ENCODE measurements at places on chromosomes 5 and 9.

DNA sequence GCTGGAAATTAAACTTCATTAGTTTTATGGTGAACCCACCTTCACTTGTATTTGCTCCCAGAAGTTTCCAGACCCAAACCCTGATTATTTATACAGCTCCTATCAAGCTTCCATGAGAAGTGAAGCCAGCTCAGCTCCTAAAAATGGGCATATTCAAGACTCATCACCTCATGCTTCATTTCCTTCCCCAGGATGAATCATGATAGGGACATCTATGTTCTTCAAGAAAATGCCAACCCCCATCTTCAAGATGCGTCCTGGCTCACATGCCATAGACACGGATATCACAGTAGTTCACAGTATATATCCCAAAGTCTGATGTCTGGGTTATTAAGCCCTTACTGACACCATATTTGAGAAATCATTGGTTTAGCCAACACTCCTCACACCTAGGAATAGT lies 217.6 kb downstream of the NPR3 start:
- no peak for DNase-seq

DNA sequence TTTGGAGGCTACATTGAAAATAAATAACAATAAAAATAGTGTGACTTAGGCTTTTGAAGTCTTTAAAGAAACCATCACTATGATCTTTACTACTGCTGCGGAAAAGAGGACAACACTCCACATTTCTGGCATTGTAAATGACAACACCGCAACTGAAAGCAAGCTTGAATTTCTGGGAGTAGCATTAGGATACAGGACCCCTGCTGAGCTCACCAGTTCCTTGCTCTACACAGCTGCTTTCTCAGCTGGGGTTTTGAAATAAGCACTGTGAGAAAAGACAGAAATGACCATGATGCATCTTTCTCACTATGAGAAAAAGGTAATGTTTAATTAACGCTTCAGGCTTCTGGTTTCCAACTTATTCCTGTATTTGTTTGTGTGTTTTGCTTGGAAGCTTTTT lies 168.0 kb downstream of the TAF11L14 start:
- DNase-seq = peak; percentile 57

DNA sequence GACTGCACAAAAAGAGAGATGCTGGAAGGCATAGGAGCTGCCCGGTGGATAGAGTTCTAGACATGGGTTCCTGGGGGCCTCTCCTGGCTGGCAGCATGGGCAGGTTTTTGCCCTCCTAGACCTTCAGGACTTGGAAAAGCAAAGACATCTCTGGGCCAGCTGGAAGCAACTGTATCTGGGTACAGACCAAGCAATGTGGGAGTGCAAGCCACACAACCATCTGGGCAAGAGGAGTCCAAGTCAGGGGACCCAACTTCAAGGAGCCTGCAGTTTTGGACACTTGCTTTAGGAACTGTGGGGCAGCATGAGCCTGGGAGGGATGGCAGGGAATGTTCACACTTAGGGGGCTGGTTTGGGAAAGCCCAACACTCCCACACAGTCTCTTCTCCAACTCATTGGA lies 323.3 kb downstream of the GADD45G start:
- DNase-seq = no peak

DNA sequence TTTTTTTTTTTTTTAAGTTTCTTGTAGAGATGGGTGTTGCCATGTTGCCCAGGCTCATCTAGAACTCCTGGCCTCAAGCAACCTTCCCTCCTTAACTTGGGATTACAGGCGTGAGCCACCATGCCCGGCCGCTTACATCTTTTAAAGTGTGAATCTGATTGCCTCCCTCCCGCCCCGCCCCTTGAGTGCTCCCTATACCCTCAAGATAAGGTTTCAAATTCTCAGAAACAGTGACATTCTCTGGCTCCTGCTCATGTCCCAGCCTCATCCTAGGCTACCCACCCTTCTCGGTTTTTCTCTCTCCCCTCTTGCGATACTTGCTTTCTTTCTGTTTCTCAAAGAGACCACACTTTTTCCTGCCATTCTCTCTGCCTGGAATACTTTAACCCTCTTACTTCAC lies 12.4 kb downstream of the MORN5 start:
- DNase-seq = no peak

- no peak for DNase-seq
Measured at GRCh38 chr5:155459889-155460500, 446.4 kb downstream of the KIF4B start.

- DNase-seq = no peak
Measured at GRCh38 chr5:73160239-73160671, 12.7 kb upstream of the TMEM174 start.

- no peak for DNase-seq
Measured at GRCh38 chr5:162248107-162248713, 180.6 kb downstream of the GABRG2 start.

GRCh38 chr5:24353016-24353415 lies 291.8 kb downstream of the CDH10 start:
- DNase-seq = no peak

DNA sequence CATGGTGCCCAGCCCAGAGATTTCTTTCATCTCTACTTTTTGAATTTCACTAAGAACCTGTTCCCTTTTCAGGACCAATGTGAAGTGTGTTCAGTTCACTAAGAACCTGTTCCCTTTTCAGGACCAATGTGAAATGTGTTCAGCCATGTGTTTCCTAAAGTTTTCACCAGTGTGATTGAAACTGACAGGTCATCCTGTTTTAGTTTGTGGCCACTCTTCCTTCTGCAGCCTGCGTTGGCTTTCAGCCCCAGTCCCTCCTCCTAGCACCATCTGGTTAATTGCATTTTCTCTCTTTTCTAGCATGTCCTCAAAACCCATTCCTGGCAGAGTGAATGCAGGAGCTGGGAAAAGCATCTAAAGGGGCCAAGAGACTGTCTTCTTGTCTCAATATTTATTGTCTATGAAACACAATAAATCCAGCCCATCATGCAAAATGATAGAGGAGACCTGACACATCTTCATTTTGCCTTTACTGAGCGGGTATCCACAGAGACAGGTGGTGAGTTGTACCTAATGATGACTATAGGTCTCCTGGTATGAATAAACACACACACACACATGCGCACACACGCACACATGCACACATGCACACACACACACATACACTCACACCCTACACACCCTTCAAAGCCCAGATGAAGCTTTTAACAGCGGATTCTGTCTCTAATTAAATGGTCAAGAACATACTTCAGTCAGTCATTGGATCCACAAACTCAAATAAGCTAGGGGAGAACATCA lies 6.1 kb upstream of the PANK3 start:
- DNase-seq = no peak

GRCh38 chr9:91664663-91665062 lies 241.0 kb upstream of the NFIL3 start:
- DNase-seq = no peak

DNA sequence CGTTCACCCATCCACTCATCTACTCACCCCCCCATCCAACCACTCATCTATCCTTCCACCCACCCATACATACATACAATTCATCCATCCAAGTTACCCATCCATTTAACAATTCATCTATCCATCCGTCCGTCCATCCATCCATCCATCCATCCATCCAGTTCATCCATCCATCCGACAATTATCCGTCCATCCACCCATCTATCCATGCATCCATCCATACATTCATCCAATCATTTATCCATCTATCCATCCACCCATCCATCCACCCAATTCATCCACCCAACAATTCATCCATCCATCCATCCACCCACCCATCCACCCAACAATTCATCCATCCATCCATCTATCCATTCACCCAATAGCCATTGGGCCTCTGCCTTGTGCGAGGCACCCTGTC lies 173.2 kb upstream of the MVB12B start:
- DNase-seq = no peak

- DNase-seq = no peak
Measured at GRCh38 chr9:105171589-105171988, 72.9 kb upstream of the SLC44A1 start.

- no peak for DNase-seq
Measured at GRCh38 chr5:4868140-4868735, 271.9 kb upstream of the ADAMTS16 start.

DNA sequence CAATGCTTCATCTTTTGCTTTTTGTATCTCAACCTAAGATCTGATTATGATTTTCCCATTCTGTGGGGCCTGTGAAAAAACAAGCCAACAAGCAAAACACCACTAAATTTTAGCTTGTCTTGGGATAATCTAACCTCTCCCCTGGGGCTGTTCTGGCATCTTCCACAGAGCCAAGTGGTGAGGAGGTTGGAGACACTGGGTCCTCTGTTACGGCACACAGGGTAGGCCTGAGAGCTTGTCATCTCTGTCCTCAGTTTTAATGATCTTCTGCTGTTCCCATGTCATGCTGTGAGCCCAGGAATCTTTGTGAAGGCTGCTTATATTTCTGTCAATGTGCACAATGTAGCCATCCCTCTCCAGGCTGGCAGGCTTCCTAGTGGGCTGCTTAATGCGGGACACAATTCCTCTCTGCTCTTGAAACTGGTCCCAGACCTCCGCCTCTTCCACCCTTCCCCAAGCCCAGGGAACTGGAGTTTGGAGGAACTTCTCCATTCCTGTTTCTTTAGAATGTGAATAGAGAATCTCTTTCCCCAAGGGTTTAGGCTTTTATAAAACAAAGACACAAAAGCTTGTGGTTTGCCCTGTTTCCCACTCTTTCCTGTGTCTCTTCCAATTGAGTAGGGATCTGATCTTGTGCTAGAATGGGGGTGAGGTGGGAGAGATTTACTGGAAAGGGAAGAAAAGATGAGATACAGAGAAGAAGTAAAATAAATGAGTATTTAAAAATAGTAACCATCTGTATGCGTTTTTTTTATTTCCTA lies 30.9 kb upstream of the SEMA6A start:
- no peak for DNase-seq

- DNase-seq = no peak
Measured at GRCh38 chr5:80725446-80725845, 70.7 kb upstream of the DHFR start.

DNA sequence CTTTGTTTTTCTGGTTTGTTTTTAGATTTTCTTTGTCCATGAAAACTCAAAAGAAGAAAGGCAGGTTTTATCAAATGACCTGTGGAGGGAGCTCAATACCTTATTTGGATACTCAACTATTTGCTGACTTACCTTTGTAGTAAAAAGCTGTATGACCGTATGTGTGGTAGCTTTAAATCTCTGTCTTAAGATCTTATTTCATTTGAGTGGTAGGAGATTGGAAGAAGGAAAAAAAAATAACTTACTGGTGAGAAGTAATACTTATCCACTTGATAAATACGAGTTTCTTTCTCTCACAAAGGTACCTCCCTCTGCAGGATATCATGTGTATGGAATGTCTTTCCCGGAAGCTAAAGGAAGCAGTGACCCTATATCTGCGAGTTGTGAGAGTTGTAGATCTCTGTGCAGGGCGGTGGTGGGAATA lies 15.0 kb downstream of the FBXO38 start:
- DNase-seq = no peak

- no peak for DNase-seq
Measured at GRCh38 chr5:93191035-93191817, 389.8 kb downstream of the NR2F1-AS1 start.

- no peak for DNase-seq
Measured at GRCh38 chr9:8766096-8766495, 966.5 kb upstream of the DMAC1 start.

DNA sequence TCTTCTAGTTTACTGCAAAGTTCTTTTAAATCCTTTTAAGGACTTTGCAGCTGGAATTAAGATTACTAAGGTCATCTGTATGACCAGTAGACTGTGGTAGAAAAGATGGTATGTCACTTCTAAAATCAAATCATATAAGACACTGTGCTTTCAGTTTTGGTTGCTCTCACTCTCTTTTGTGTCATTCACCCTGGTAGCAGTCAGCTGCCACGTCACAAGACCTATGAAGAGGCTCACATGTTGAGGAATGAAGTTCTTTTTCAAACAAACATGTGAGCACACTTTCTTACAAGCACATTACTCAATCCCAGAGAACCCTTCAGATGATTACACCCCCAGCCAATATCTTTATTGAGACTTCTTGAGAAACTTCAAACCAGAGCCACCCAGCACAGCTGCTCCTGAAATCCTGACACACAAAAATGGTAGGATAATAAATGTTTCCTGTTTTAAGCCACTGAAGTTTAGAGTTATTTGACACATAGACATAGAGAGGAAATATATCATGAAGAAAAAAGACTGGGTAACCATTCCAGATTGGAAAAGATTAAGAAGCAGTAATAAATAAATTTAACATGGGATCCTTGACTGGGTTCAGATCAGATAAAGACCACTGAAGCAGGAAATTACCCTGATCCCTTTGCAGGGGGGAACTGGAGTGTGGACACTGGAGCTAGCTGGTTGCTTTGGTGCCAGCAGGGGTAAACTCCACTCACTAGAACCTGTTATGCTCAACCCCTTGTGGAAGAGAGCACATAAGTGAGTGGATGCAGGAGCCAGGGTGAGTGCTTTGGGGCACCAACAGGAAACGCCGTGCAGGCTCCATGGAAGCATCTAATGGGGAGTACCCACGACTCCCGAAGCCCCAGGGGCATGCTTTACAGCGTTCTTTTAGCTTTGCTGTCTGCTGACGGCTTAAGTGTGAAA lies 64.1 kb downstream of the SLCO4C1 start:
- no peak for DNase-seq

GRCh38 chr5:169592937-169593650 lies 9.5 kb downstream of the SPDL1 start:
- no peak for DNase-seq

DNA sequence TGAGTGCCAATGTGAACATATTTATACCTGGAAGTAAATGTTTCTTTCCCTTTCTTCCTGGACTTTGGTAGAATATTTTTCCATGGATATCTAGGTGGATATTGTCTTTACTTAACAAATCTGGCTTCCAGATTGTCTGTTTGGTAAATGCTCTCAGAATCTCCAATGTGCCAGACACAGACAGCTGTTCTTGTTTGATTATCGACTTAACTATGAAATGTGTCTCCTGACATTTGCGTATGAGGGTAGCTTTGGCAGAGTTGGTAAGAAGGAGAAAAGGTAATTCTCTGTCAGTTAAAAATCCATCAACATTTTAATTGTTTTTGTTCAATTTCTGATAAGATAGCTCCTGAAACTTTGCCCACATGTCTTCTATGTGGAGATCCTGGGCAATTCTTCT lies 196.4 kb upstream of the NUDT12 start:
- no peak for DNase-seq

DNA sequence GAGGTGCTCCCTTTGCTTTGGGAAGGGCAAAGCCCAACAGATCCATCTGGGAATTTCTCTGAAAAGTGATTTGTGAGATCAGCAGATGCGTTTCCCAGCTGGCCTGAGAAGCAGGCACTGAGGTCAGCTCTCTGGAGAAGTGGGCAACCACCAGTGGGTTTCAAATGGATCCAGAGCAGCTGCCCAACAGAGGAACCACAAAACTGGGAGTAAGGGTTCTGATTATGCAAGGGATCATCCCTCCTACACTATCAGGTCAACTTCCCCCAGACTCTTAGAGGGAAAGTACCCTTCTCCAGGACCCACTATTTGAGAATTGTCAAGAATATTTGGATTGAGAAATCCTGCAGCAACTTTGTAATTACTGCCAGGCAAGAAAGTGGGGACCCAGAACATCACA lies 21.7 kb downstream of the CCL28 start:
- no peak for DNase-seq

GRCh38 chr9:86546712-86547111 lies 192.5 kb upstream of the TUT7 start:
- no peak for DNase-seq

Measured in smooth muscle cell of the brain vasculature (primary cell).